ENCODE measurements at places on chromosomes 7 and 10.

GRCh38 chr7:65448816-65449504, 75.3 kb downstream of the ZNF92 start:
- DNase-seq: no peak

- no peak for DNase-seq
Observed at GRCh38 chr10:2984682-2985081, 82.7 kb upstream of the PFKP start.

DNA sequence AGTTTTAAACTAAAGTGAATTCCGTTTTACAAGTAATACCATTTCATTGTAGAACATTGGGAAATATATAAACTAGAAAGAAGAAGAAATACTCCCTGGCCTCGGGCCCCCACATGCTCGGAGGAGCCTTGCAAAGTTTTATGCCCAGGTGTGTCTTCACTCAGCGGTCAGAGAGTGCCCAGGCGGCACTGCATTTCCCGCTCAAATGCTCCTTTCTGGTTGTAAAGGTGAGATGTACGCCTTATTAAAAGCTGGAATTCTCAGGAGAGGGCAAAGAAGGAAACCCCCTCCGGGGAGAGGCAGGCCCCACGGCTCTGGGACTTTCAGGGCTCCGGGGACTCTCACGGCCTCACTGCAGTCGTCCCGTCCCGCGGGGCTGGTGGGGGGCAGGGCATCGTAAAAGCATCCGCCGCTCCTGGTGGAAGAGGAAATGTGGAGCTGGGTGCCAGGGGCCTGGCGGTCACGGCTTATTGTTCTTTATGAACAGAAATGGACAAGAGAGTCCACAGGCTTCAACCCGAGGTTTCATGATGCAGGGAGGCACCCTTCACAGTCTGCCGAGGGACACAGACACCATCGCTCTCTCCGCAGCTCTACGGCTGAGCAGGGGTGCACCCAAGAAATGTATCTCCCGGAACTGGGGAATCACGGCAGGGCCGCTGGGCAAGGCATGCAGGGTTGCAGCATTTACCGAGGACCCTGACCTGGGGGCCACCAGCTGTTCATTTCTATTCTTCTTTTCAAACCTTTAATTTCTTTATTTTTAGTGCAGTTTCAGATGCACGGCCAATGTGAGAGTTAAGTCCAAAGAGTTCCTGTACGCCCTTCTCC, 47.7 kb upstream of the INPP5A start:
- no peak for DNase-seq

GRCh38 chr7:66740302-66740979, at the start of gene RABGEF1:
Gene RABGEF1, plus strand, starts transcription at chr7:66740733. Its CDS starts 31,167 bp downstream, at chr7:66771900.
- DNase-seq: peak; percentile 96

DNA sequence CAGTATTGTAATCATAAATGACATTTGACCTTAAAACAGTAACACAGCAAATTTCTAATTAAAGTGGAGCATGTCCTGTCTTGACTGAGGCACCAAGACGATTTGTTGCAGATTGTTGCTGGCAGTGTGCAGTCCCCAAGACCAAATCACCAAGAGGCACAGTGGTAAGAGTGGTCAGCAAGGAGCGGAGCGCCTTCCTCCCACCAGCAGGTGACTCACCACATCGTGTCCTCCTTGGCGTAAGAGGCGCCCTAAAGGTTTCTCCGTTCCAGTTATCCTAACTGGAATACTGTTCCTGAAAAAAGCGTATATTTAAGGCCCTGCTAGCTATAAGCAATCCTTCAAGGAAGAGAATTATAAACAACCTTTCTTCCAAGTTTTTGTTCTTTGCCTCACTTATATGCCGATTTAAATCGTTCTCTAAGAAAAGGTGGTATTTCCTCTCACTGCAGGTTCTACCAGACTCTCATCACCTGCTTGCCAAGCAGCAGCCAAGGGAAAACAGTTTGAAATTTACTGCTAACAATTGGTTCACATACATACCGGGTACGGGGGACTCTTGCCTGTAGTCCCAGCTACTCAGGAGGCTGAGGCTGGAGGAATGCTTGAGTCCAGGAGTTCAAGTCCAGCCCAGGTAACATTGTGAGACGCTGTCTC, 10.7 kb upstream of the REPIN1 start:
- no peak for DNase-seq

Measured in midbrain (tissue), 1 donor.